ENCODE measurements at places on chromosomes 16 and 17. TPM values are rescaled to one million over a fixed set of nuclear protein-coding genes. Genes with fewer than 3 reads are reported as not detected.

DNA sequence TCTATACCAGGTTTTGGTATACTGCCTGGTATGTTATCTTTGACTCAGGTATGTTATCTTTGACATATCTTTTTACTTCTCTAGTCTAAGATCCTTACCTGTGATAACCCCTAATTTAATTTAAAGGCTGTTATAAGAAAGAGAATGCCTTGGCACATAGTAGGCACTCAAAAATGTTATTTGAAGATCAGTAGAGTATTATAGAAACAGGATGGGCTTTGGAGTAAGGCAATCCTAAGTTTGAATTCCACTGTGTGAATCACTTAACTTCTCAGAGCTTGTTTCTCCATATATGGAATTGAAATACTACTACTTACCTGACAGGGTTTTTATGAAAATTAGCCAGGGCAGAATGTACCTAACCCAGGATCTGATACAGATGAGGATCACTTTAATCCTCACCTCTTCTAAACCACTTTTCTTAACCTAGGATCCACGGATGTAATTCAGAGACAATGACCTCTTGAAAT lies 1.2 kb downstream of the BRIP1 start:
- no peak for DNase-seq

GRCh38 chr16:78385086-78385805 lies 285.8 kb downstream of the WWOX start:
- DNase-seq, result no peak

- no peak for DNase-seq
Observed at GRCh38 chr16:64590513-64590912, 531.4 kb downstream of the CDH11 start.

Gene GJD3
- not detected for total RNA-seq

Gene SMIM22
- total RNA-seq, result 4.6 TPM

DNA sequence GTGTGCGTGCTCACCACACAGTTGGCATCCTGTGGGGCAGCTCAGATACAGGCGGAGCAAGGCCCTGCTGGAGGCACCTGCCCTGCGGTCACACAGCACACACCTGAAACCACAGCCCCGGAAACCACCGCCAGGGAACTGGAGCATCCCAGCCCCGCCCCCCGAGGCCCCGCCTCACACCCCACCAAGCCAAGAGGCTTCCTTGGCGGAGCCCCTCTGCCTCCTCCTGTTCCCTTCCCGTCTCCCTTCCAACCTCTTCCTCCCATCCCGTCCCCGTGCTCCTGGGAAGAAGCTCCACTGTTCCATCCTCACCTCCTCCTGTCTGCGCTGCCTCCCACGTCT lies 205.5 kb downstream of the NTN1 start:
- no peak for DNase-seq

DNA sequence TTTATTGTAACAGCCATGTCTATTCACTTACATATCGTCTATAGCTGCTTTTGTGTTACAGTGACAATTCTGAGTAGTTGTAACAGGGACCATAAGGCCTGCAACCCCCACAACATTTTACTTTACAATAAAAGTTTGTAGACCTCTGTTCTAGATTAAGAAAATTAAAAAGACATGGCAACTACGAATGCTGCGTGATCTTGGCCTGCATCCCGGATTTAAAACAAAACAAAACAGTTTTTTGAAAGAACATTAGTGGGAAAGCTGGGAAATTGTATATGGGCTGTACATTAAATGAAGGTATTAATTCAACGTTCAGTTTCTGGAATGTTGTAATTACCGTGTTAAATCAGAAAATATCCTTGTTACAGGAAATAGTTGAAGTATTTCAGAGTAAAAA lies 64.1 kb downstream of the RMI2 start:
- no peak for DNase-seq

GRCh38 chr16:83458612-83459011 lies 349.2 kb upstream of the HSBP1 start:
- no peak for DNase-seq

Measured in uterus (tissue), 4 donors.